ENCODE measurements at places on chromosomes 13 and 19.

DNA sequence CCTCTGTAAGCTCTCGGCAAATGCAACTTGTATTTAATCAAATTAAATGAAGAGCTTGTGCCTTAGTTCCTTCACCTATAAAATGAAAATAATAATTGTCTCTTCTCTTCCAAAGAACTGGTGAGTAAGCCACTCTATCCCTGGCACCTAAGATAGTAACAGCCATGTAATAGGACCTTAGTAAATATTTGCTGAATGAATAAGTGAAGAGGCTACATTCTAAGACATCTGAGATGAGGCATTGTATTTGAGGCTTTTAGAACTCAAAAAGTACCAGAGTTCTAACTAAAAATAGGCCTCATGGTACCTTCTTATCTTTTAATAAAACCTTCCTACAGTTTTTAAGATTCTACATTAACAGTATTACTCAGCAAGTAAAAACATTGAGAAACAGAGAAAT, 17.3 kb upstream of the DCLK1 start:
- DNase-seq: no peak

GRCh38 chr13:73224703-73225102, 165.9 kb downstream of the KLF5 start:
- DNase-seq: no peak

GRCh38 chr13:74450525-74450845, 316.3 kb upstream of the KLF12 start:
- no peak for DNase-seq

DNA sequence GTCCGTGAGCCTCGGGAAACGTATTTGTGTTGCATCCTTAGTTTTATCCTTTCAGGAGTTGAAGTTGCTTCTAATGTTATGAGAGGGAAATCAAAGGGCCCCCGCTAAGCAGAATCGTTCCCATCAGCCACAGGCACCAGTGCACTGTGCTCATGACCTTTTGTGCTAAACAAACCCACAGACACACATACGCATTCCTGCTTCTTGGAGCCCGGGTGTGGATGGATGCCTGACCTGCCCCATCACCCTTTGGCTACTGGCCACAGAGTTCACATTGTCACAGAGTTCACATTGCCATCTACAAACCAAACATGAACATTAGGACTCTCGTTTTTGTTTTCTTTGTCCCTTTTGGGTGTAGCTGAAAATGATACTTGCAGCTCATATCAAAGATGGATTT, 47.2 kb downstream of the CHST8 start:
- DNase-seq: no peak

DNA sequence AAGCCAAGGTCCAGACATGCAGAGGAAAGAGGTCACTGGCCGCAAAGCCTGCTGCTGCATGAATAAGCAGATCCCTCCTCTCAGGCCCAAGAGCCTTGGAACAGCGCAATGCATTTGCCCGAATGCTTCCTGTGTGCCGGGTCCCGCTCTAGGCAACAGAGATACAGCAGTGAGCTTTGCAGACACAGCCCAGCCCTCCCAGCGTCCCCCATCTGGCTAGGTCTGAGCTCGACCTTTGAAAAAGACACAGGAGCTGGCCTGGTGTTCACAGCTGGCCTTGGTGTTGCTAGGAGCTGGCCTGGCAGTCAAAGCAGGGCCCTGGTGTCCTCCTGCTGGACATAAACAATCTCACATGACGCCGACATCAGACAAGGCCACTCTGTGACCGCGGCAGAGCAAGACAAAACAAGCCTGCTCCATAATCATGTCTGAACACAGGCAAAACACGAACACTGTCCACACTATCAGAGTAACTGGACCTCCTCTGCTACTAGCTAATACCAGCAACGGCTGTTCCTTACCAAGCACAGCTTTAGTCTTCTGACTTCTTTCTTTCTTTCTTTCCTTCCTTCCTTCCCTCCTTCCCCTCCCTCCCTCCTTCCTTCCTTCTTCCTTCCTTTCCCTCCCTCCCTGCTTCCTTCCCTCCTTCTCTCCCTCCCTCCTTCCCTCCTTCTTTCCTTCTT, 5.7 kb upstream of the PEX11G start:
- DNase-seq: peak; percentile 7

- no peak for DNase-seq
These were observed 9.6 kb downstream of the EFNB2 start for GRCh38 chr13:106525865-106526264.

DNA sequence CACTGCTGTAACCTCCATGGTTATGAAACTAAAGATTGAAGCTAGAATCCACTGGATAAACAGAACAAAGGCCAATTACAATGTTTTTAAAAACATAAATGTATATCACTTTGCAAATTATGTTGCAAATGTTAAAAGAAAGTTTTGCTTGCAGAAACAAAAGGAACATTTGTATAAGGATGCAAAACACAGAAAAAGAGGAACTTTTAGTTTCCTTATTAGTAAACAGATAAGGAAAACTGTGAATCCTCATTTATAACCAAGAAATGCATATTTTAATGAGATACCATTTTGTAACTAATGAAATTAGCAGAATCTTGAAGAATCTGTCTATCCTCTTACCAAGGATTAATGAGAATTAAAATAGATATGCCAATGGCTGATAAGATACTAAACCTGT, 32.3 kb downstream of the LPAR6 start:
- DNase-seq: no peak

- no peak for DNase-seq
These were observed 56.7 kb downstream of the AKAP11 start for GRCh38 chr13:42328672-42329071.

DNA sequence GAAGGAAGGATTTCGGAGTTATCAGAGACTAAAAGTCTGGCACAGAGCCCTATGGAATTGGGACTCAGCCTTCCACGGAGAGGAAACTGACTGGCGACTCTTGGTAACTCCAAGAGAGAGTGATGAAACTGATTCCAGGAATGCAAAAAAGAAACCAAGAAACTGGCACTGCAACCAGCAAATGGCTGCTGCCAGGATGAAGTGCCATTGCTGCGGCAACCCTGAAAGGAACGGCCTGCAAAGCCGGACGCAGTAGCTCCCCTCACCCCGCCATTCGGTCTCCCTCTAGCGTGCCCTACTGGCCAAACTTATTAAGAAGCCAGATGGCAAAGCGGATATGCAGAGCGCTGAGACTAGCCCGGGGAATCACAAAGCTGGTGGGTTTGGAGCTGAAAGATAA, 236.0 kb downstream of the PCDH9 start:
- DNase-seq: peak; percentile 41

DNA sequence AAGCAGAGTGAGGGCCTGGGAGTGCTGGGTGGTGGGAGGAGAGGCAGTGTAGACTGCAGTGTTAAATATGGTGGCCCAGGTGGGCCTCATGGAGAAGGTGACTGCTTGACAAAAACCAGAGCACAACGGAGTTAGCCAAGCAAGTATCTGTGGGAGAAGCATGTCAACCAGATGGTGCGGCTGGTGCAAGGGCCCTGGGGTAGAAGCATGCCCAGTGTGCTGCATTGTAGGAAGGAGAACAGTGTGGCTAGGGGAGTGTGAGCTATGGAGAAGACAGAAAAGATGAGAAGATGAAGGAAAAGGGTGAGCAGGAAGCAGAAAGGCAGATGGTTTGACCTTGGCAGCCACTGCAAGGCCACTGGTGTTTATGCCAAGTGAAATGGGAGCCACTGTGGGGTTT, 2.2 kb upstream of the VSTM2B start:
- no peak for DNase-seq

DNA sequence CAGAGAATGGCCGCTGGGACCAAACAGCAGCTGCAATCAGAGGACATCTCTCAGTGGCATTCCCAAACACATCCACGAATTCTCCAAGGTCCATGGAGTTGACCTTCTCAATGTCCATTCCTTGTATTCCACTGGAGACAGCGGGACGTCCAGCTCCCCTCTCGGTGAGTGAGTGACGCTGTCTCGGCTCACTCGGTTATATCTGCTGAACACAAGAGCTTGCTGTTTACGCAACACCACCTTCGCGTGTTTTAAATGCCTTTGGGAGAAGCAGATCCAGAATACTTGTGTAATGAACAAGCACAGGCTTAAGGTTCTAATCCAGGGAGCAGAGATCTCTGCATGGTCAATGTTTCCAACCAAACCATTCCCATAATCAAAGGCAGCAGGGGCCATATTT, at the start of gene URAD:
URAD (minus strand) TSS at position 174 of the 400 bp plus-strand sequence; CDS start at position 118, 56 bp downstream.
- DNase-seq: no peak

DNA sequence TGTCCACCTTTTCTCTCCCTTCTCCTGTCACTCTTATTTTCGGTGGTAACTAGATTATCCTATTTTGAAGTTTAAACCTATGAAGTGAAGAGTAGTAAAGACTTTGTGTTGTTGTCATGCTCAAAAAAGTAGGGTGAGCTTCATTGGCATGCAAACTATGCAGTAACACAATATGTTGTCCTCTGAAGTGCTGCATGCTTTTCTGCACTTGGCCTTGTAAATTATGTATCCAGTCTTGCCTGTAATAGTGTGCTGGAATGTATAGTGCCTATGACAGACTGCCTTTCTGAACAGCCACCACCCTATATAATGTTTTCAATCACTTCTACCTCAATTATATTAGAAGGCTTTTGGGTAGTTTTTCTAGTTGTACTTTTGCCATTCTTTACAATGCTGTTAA, 1198.2 kb upstream of the PCDH20 start:
- DNase-seq: no peak
